ENCODE measurements at places on chromosomes 3 and 15. TPM values are rescaled to one million over a fixed set of nuclear protein-coding genes. Genes with fewer than 3 reads are reported as not detected.

DNA sequence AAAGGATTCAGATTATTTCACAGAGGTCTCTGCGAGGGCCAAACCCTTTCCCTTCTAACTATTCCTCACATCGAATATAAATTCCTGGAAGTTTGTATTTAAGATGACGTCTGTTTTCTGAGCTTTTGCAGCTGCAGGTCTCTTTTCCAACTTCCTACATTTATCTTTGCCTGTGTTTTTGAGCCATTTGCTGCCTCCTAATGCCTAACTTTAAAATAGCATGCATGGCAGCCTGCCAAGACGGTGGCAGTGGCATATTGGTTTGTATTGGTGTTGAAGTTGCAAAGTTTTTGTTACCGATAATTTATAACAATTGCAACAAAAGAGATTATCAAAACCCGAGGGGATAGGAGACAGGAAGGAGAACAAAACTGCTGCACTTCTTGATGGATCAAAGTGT, 187.1 kb upstream of the DNAJC19 start:
- peak; percentile 75 for DNase-seq

DNA sequence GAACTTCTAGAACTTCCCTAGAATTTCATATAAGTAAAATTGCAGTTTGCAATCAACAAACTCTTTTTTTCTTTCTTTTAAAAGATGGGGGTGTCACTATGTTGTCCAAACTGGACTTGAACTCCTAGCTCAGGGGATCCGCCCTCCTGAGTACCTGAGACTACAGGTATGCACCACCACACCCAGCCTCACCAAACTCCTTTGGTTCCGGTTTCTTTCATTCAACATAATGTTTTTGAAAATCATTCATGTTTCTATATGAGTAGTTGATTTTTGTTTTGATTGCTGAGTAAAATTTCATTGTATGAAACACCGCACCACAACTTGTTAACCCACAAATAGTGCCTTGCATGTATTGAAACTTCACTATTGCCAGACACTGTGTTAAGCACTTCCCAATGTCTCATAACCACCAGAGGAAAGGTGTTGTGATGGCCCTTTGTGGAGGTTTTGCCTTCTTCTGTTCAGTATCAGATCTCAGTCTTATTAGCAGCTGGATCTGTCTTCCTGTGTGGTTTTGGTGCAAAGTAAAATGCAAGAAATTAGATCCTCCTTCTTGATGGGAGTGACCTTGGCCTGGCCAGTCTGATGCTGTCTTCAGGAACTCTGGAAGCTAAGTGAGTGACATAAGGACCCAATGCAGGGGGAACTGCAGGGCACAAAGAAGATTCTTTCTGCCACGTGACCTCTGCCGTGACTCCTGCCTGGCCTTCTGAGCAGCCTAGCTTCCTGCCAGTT, 78.8 kb upstream of the UBE2E1 start:
- no peak for DNase-seq

DNA sequence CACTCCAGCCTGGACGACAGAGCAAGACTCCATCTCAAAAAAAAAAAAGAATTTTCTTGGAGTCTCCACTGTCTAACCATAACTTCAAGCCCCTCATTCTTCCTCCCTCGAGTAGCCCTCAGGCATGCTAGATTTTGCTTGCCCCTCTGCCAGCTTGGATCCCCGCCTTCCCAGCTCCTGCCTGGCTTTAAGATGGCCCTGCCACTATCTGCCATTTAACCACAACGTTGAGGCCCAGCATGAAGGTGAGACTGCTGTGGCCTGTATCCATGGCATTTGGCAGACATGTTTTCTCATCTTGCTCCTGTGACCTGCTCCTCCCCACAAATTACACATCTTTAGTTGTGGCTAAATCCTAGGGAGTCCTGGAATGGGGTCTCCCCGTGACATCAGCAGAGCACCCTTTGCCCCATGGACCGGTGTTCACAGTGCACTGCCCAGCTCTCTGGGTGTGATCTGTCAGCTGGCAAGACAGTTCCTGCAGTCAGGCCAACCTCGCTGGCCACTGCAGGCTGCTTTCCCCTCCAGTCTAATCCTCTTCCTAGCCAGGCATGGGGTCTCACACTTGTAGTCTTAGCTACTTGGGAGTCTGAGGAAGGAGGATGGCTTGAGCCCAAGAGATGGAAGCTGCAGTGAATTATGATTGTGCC, 10.4 kb downstream of the VPS18 start:
- no peak for DNase-seq

DNA sequence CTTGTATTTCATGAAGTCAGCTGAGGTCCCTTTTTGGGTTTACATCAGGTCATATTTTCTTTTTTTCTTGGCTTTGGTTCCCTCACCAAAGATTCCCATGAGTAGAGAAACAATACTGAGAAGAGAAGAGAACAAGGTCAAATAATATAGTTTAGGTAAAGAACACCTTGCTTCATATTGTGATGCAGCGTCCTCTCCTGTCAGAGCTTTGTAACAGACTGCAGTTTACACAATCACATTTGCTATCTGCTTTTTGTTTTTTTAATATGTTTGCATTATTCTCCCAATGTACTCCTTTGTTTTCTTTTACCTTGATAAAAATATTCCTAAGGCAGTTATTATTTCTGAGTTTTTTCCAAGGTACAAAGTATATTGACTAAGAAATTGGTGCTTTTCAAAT, 283.2 kb downstream of the SHOX2 start:
- no peak for DNase-seq

The SLC7A14 gene
- 0.04 TPM for polyA plus RNA-seq

The VWA5B2 gene
- polyA plus RNA-seq: 0.11 TPM

GRCh38 chr3:112736386-112736785, 95.4 kb upstream of the CCDC80 start:
- DNase-seq: no peak

- no peak for DNase-seq
Measured at GRCh38 chr3:45807133-45807532, 10.8 kb upstream of the SLC6A20 start.

- DNase-seq: no peak
Measured at GRCh38 chr3:33659856-33660434, 58.1 kb downstream of the CLASP2 start.

GRCh38 chr3:62954580-62954979, 79.4 kb upstream of the CADPS start:
- no peak for DNase-seq

The LINGO1 gene
- 6.8 TPM for polyA plus RNA-seq
